ENCODE measurements at places on chromosomes 7 and 10.

GRCh38 chr7:3028071-3028757 lies 15.5 kb downstream of the CARD11 start:
- DNase-seq, result no peak

DNA sequence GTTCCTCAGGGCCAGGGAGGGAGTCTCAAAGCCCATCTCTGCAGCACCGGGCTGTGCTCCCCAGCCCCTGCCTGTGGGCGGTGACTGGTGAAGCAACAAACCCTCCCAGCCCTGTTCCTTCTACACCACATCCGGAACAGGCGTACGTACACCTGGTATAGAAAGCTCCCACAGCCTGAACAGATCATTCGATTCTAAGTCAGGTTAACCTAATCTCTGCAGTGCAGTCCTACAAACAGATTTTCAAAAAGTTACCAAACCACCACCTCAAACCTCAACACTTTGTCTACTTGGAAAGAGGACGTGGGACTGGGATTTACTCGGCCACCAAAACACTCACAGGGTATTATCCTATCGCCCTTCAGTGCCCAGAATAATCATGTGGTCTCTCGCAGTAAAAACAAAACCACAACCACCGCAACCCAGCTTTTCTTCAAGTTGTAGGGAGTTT lies 238.4 kb downstream of the DIP2C start:
- peak; percentile 60 for DNase-seq

DNA sequence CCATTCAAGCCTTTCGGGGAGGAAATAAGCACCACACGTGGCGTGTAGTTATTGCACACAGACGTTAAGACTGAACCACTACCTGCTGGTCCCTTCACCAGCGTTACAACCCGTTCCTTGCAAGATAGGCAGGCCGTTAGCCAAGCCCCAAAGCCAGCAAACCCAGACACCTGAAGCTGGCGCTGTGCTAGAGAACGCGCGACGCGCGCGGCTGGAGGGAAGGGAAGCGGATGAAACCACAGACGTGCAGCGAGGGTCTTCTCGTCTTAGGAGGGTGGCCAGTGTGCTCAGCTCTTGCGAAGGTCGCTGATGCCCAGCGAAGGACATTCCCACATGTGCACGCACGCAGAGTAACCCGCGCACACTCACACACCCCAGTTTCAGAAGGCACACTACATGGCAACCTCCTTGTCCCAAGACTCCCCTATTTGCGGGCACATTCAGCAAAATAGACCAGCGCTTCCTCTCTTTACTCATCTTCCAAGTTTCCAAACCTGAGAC lies 980 bp downstream of the TMEM26 start:
- DNase-seq, result no peak

GRCh38 chr7:37462138-37462537 lies 13.5 kb upstream of the ELMO1 start:
- no peak for DNase-seq

DNA sequence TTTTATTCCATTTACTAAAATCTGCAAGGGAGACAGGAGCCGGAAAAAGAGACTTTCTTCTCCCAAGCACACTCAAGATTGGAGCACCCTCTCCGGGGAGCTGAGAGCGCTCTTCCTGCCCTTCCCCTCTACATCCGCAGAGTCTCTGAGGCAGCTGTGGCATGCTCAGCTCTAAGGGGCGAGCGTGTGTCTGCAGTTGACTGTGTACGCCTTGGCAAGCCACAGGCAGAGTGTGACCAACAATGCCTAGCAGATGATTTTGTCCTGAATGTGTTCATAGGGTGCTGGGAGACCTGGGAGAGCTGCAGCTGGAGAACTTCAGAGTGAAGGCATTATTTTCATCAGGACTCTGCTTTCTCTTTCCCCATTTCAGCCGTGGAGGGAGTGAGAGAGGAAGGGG lies 20.7 kb downstream of the MTURN start:
- DNase-seq, result no peak

- no peak for DNase-seq
Measured at GRCh38 chr7:155570171-155570958, 24.0 kb upstream of the CNPY1 start.

DNA sequence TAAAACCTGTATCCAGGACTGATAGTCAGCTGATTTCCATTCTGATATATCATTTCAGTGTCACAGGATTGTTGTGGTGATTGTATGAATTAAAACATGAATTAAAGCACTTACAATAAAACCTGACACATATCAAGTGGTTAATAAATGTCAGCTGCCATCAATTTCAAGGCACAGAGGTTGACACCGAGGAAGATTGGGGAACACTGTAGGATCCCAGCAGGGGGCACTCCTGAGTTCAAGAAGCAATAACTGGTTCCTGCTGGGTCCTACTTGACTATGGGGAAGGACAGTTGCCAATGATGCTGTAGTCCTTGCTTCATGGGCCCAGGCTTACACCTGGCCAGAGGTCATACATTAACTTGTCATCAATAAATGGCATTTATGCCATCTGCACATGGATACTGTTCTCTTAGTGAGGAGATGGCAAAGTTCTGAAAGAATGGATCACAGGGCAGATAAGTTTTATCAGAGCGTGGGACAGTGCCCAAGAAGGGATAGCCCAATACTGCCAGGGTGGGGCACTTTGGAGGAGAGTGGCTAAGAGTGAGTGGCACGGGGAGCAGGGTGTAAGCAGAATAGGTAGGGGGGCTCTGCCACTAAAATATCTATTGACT lies 24.1 kb downstream of the FZD1 start:
- DNase-seq, result no peak

DNA sequence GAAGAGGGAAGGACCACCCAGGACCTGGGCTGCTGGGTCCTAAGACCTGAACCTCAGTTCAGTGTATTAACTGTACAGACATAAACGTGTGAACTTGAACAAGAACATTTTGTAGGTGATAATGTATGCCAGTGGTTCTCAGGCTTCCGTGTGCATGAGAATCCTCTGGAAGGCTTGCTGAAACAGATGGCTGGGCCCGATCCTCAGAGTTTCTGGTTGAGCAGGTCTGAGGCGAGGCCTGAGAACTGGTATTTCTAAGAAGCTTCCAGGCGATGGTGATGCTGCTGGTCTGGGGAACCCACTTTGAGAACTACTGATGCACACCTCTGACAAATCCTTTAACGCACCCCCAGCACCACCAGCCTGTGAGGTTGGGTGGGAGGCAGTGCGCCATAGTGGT lies 70.4 kb downstream of the CDH23 start:
- DNase-seq, result no peak

DNA sequence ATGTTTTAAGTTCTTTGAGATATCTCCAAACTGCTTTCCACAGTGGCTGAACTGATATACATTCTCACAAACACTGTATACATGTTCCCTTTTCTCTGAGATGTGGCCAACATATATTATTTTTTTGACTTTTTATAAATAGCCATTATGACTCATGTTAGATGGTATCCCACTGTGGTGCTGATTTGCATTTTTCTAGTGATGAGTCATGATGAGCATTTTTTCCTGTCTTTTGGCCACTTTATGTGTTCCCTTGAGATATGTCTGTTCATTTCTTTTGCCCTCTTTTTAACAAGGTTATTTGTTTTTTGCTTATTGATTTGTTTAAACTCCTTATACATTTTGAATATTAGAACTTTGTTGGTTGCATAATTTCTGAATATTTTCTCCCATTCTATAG lies 1055.1 kb downstream of the NXPH1 start:
- no peak for DNase-seq

- no peak for DNase-seq
Measured at GRCh38 chr10:131802156-131802915, 98.5 kb upstream of the PPP2R2D start.

- no peak for DNase-seq
Measured at GRCh38 chr7:102045681-102046372, 228.4 kb downstream of the CUX1 start.

DNA sequence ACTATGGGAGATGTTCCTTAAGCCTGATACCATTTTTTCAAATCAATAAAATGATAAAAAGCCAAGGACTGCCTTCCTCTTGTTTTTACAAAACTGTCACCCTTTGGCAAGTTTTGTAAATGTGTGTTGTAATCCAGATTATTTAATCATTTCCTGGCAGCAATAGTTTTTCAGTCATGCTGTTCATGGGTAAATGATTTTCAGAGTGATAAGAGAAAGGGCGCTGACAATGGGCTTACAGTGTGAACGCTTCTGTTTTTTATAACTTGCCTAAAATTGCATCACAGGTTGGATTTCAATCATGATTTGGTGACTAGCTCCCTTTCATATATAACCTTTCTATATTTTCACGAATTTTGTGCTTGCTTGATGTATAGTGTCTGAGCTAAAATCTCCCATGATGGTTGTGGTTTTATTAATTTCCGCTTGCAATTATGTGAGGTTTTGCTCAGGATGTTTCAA lies 19.0 kb upstream of the DMBT1 start:
- no peak for DNase-seq

DNA sequence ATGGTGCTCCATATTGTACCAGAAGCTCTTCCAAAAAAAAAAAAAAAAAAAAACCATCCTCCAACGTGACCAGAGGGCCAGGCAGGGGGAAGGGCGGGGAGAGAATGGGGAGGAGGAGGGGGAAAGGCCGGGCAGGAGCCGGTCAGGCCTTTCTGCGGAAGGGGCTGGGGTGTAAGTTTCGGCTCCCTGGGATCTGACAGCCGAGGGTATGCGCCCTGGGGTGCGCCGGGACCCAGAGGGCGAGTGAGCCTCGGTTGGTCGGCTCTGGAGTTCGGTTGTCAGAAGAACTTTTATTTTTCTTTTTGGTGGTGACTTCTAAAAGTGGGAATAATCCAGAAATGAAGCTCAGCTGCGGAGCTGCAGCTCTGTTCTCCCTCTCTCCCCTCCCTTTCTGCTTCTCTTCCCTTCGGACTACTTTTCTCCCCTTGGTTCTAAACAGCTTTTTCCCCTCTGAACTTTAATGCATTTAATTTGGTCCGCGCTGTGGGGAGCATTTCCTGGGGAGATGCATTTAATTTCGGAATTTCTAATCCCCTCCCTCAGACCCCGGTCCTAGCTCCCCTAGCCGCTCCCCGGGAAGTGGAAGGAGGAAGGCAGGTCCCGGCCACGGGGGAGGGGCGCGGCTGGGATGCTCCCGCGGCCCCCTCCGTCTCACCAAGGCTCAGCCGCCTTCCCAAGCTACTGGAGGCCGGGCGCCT lies 3.9 kb upstream of the PAX2 start:
- DNase-seq, result no peak

DNA sequence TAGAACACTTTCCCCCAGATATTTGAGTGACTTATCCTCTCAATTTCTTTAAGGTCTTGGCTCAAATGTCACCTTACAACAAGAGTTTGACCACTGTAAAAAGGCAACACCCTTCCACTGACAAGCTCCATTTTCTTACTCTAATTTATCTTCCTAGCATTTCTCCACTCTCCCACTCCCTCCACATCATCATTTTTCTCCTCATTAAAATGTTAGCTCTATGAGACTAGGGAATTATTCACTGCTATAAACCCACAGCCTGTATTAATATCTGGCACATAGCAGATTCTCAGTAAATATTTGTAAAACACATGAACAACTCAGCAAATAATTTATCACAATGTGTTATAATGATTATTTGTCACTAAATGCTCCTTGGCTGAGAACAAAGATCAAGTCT lies 161.0 kb downstream of the DOCK4 start:
- DNase-seq, result no peak

- no peak for DNase-seq
Measured at GRCh38 chr10:96992721-96993120, 160.6 kb downstream of the LCOR start.

DNA sequence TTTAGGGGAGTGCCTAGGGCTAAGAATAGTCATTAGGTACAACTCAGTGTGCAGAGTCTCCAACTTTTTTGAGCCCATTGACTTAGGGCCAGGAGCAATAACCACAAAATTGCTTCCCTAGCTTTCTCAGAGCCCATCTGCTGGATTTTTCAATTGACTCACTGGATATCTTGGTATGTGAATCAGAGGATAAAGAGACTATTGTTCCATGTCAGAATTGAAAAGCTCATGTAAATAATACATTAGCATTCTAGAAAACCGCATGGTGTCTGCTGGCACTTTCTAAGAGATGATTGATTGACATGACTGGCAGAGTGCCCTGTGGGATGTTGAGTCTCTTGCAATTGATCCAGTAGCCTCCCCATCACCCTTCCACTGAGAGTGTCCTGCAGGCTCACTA lies 246.2 kb downstream of the CCDC7 start:
- DNase-seq, result no peak

DNA sequence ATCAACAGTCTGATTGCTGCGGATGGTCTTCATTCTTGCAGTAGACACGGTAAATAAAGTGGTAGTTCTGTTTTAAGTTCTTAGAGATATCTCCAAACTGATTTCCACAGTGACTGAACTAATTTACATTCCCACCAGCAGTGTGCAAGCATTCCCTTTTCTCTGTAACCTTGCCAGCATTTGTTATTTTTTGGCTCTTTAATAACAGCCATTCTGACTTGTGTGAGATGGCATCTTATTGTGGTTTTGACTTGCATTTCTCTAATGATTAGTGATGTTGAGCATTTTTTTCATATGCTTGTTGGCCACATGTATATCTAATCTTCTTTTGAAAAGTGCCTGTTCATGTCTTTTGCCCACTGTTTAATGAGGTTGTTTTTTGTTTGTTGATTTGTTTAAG lies 30.2 kb upstream of the CXCL12 start:
- no peak for DNase-seq

DNA sequence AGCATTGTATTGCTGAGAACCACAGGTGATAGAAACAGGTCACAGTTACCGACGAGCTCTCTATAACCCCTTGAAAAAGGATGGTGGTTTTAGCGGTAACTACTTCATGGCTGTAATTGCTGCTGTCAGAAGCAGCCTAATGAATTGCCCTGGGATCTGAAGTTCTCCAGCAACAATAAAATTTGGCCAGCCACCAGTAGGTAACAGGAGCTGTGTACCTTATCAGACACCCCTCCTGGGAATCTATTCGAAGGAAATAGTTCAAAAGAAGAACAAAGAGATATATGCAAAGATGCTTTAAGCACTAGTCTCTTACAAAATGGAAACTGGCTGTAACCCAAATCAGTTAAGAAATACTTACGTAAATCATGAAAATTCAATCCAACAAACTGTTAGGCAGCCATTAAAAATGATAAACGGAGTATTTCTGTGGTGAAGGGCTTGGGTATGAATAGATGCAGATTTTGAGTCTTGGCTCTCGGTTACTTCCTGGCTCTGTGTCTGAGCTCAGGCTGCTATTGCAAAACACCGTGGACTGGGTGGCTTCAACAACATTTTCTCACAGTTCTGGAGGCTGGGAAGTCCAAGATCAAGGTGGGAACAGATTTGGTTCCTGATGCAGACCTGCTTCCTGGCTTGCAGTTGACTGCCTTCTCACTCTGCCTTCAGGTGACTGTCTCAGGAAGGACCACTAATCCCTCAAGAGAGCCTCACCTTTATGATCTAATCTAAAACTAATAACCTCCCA lies 1.6 kb downstream of the MSRB2 start:
- DNase-seq, result no peak

DNA sequence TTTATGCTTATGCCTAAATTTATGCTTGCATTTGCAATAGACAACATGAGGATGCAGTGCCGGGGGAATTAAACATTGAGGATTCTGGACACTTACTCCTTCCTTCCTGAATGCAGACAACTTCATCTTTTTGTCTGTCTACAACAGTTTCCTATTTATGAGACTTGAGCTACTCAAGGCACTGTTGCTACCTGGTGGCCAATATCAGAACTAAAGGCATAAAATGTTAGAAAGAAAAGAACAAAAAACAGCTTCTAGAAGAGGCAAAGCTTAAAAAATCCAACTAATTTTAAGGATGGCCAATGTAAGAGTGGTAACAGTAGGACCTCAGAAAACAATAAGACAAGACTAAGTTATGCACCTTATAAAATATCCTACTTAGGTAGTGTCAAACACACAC lies 144.5 kb upstream of the PTN start:
- no peak for DNase-seq
